GM06990 (cell line): ENCODE measurements at places on chromosomes 3 and 15.

- DNase-seq: peak; percentile 55
These were observed 33.5 kb downstream of the TGFBR2 start for GRCh38 chr3:30639937-30640336.

GRCh38 chr3:67875338-67875737 is 220.9 kb upstream of the SUCLG2 start:
- DNase-seq: no peak

DNA sequence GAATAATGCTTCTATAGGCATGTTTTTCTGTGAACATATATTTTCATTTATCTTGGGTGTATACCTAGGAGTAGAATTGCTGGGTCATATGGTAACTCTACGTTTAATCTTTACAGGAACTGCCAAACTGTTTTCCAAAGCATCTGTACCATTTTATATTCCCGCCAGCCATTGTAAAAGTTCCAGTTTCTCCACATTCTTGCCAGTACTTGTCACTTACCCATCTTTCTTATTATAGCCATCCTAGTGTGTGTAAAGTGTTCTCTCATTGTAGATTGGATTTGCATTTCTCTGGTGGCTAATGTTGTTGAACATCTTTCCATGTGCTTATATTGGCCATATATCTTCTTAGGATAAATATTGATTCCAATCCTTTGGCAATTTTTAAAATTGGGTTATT is 31.2 kb upstream of the CFAP20DC start:
- no peak for DNase-seq

- no peak for DNase-seq
These were observed 41.9 kb upstream of the TUBGCP5 start for GRCh38 chr15:23081271-23081670.

DNA sequence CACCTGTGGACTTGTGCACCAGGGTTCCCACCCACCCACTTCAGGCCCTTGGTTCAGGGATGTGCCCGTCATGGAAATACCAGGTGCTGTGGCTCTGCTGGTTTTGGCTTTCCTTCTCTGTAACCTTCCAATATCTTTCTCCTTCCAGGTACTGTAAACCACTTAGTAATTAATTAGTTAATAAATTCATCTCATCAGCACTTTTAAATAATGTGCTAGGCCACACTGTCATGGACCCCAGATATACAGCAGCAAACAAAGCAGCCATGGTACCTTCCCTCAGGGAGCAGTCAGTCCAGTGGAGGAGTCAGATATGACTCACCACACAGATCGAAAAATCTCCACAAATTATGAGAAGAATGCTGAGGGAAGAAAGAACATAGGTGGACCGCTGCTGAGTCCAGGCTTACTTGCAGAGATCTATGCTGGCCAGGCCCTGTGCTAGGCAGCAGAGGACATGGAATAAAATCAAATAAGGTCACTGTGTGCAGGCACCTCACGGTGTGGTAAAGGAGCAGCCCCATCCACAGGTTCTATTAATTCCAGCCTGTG is 6.8 kb upstream of the GATA2 start:
- DNase-seq: no peak

DNA sequence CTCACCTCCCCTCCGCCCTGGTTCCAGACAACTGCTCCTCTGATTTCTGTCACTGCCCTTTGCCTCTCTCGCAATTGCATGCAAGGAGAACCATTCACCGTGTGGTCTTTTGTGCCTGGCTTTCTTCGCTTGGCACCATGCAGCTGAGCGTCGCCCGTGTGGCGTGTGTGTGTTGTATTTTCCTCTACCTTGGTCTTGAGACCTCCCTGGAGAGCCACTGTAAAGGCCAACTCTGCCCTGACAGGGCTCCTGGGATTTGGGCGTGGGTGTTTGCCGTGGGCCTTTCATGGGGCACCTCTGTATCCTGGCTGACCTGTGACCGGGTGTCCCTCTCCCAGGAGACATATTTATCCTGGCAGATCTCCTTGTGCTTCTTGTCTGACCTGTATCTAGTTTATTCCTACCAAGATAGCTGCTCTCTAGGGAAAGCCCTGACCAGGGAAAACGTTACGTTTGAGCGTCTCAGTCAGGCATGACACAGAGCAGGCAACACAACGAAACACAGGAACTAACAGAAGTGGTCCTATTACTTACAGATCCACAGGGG is 2.0 kb upstream of the PIGZ start:
- DNase-seq: no peak

- no peak for DNase-seq
These were observed 25.8 kb downstream of the SRGAP3 start for GRCh38 chr3:9223672-9224071.

DNA sequence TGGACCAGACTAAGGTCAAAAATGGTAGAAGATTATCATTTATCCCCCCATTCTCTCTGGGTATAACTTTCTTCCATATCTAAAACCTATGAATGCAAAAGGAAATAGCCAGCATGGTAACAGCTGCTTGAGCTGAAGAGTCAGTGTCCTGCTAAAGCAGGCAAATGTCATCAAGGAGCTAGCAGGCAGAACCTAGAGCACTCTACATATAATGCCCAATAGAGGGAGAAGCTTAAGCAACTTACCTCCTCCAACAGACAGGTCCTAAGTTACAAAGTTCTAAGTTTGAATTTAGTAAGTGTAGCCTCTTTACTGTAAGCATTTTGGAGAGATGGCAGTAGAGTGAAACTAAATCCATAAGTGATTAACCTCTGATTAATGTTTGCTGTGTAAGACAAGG is 7.7 kb downstream of the RAF1 start:
- no peak for DNase-seq

DNA sequence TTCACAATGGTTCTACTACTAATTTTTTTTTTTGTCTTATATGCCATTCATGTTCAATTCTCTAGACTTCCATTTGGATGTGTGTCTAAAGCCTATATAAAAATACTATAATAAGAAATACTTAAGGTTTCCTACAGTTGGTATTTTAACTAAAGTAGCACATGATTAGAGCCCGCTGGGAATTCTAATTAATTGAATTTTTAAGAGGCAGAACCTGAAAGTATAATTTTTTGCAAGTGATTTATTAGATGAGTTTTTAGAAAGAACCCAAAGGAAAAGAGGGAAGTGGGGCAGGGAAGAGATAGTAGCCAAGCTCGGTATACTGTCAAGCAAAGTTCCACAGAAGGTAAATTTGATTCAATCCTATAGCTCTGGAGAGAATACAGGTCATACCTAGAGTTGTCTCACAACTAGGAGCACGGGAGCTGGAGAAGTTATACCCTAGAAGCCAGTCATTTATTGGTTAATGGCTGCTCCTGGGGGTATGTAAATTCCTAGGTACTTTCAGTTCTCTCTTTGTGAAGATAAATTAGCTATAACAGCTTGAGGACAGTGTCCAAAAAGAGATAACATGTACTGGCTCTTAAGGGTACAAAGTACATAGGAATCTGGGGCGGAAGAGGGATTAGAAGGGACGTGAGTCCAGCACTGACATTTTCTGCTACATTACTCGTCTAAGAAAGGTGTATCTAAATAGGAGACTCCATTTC is 225.6 kb downstream of the CNTN6 start:
- no peak for DNase-seq

DNA sequence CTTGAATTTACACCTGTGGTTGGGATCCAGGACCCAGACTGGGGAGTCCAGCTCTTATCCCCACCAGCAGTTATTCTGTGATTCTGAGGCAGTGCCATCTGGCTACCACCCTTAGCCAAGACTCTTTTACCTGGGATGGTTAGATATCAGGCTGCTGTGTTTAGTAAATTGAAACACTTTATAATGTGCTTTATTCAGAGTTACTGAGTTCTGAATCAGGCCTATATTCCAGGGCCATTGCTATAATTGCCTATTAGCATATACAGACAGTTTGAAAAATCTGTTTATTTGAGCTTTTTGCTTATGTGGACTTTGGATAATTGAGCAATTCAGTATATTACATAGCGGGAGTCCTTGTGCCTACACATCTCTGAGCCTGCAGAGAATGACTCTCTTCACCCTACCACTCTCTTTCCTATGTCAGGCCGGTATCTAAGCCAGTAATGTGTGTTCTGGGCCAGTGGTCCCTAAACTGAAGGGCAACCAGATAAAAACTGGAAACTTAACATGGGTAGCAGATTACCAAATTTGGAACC is 45.4 kb upstream of the TRAK1 start:
- no peak for DNase-seq

GRCh38 chr3:196050597-196050996 is 31.3 kb downstream of the TFRC start:
- DNase-seq: no peak

- no peak for DNase-seq
These were observed 260.4 kb downstream of the FAM43A start for GRCh38 chr3:194946091-194946490.

DNA sequence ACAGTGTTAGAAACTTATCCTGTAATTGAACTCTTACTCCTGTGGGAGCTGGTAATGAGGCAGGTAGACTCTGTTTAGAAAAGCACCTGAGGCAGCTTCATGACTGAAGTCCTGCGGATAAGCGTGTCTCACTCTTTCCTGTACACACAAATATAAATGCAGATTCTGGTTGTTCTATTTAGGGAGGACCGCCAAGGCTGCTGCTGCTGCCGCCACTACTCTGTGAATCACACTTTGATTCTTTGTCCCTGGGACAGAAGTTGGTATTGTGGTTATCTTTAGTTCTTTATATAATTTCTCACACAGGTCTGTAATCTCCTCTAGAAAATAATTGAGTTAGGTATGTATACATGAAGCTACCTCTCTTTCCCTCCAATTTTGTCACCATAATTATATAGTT is 3.6 kb downstream of the LSAMP start:
- no peak for DNase-seq

DNA sequence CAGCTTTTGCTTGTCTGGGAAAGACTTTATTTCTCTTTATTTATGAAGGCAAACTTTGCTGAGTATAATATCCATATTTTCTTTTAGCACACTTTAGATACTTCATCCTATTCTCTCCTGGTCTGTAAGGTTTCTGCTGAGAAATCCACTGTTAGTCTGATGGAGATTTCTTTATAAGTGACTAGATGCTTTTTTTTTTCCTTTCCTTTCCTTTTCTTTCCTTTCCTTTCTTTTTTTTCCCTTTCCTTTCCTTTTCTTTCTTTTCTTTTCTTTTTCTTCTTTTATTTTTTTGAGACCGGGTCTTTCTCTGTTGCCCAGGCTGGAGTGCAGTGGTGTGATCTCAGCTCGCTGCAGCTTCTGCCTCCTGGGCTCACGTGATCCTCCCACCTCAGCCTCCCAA is 38.4 kb downstream of the TOPAZ1 start:
- DNase-seq: no peak

DNA sequence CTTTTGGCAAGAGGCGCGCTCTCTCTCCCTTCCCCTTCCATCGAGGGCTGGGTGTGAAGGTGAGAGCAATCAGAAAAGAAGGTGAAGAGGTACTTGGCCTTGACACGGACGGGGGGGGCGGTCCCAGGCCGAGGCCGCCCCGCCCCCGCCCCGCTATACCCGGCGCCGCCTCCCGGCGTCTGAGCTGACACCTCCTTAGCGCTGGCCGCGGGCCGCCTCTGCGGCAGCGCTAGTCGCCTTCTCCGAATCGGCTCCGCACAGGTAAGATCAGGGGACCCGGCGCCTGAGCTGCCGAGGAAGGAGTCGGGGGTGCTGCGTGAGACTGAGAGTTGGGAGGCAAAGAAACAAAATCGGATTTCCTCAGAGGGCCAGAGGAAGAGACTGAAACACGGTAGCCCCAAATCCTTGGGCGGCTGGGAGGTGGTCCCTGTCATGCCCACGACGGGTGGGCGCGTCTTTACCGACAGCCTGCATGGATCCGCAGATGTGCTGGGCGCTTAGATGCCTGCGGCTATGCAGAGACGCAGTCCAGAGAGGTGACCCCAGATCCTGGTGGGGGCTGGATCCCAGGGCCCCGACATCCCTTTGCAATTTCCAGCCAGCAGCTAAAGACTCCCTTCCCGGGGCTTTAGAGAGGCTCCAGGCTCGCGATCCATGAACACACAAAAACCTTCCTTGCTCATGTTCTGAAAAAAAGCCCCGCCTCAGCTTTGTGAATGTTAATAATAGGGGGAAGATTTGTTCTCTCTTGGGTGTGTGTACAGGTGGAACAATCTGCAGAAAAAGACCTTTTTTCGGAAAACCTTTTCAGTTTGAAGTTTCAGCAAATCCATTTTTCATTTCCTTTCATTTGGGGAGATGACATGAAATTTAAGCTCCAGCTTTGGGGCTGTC is at the start of gene ENTPD3:
Gene ENTPD3 (plus strand): TSS at position 184 of the 894 bp plus-strand sequence. CDS start 874 bp downstream, outside the sequence.
- DNase-seq: peak; percentile 17

- DNase-seq: no peak
These were observed 493.7 kb upstream of the GRM7 start for GRCh38 chr3:6367171-6367570.

DNA sequence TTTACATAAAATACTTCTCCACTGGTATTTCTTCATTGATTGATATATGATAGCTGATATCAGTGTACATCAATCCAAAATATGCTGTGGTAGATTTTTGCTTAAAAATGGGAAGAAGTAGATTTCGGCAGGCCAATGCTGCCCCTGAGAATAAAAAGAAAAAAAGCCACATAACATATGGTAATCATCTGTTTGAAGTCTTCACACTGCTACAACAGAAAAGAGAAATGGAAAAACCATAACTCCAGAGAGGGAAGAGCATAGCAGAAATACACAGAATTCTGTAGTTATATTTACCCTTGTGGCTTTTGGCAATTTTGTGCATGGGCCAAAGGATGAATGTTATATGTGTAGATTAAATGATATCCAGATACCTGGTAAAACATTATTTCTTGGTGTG is 143.1 kb upstream of the KCNMB2 start:
- DNase-seq: no peak

- no peak for DNase-seq
These were observed 274 bp upstream of the ZCWPW2 start for GRCh38 chr3:28348265-28348628.

DNA sequence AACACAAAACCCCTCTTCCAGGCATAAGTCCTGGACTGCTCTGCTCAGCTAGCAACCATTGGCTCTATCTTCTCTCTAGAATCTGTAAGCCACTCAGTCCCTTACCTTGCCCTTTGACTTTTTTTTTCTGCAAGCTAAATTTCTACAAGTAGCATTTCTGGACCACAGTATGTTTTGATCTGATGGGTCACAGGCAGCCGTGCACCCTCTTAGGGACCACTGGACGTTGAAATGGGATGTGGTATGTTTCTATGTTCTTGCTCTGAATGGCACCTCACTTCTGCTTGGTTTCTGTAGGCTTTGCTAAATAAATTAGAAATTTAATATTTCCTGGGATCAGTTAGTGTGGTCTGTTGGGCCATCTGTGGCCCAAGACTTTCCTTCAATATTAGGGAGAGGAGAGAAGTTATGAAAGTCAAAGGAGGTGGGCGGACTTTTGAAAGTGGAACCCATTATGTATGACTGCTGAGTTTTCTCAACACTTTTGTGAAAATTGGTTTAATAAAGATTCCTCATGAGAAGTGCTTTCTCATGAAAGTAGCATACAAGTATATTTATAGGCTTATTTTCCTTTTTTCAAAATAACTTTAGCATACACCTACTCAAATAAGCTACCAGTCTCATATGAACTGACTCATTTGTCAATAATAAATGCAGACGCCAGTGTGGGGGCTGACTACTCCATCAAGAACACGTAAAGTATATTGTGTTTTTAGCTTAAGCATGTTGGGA is 18.4 kb upstream of the TIPARP start:
- no peak for DNase-seq
